Stimulated activated naive CD8-positive, alpha-beta T cell treated with anti-CD3 and anti-CD28 coated beads, Interleukin-15, Interleukin-2, amounts not matched to agents 100 U/mL and 50 U/mL, for 24 hours (primary cell): ENCODE measurements at places on chromosomes 13 and 19.

DNA sequence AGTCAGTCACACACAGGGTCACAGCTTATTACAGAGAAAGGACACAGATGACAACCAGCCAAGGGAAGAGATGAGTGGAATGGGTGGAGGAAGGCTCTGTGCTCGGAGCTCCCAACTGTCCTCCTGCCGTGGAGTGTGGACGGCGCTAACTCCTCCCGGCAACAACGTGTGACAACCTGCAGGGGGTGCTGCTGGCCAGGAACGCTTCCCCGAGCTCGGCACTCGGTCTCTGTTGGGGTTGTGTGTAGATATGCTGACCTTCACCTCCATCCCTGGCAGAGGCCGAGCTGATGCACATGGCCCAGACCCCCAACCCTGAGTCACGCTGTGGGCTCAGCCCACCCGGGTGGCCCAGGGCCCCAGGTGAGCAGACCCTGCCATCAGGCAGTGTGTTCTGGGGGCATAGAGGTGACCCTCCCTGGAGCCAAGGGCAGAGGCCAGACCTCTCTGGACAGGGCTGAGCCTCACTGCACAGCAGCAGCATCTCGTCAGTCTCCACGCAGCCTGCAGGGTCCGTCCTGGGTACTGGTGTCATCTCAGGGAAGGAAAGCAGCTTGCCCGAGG, 14.1 kb downstream of the ZNF444 start:
- DNase-seq = peak; percentile 24

- no peak for DNase-seq
These were observed 29.9 kb upstream of the IRS2 start for GRCh38 chr13:109816112-109816807.

GRCh38 chr19:39098365-39099269, 14.4 kb downstream of the ACP7 start:
- DNase-seq = no peak

GRCh38 chr19:18502638-18503294, 19.1 kb downstream of the ELL start:
- DNase-seq = no peak

- no peak for DNase-seq
These were observed 219.8 kb downstream of the MZT1 start for GRCh38 chr13:72507416-72508199.

GRCh38 chr13:113053801-113054604, 51.6 kb upstream of the F7 start:
- no peak for DNase-seq

- DNase-seq = peak; percentile 54
These were observed 16.3 kb downstream of the POP4 start for GRCh38 chr19:29622166-29623070.
